ENCODE measurements at places on chromosomes 5 and 9.

DNA sequence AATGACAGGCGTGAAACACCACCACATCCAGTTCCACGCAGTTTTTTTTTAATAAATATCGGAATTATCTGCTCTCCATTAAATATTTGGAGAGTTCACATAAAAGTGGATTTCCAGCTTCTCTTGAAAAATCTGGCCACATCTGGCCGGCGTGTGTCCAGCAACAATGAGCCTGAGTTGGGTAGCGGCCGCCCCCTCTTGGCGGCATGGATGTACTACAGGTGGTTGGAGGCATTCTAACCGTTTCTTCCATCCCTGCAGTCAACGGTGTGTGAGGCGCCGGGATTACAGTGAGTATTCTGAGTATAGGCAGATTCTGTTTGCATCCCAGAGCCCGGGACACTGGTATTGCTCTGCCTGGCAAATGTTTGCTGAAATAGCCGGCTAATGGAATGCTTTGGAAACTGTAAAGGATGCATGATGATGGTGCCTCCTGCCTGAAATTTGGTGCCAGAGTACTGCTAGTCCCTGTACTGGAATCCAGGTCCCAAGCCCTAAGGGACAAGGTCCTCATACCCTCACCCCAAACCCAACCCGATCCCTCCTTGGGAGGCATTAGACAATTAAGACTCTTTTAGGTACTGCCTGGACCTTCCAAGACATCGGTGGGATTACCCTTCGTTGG, 13.6 kb upstream of the GM2A start:
- no peak for DNase-seq

GRCh38 chr5:160439205-160439600, 17.5 kb downstream of the PTTG1 start:
- DNase-seq = peak; percentile 90

- DNase-seq = no peak
These were observed 125.1 kb upstream of the CLINT1 start for GRCh38 chr5:157983906-157984551.

DNA sequence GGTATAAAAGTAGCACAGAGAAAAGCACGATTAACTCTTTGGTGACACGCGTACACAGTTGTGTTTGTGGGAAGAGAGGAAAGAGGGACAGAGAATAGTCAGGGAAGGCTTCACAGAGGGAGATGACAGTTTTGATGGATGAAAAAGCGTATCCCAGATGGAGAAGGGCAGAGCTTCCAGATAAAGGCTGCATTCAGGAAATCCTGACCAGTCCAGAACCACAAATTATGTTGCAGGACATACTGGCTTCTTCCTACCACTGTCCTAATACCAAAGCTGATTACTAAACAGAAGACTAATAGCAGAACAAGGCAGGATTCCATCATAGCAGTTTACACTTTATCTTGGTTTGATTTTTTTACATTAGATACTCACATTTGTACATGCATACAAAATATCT, 34.5 kb downstream of the SLC31A2 start:
- no peak for DNase-seq

DNA sequence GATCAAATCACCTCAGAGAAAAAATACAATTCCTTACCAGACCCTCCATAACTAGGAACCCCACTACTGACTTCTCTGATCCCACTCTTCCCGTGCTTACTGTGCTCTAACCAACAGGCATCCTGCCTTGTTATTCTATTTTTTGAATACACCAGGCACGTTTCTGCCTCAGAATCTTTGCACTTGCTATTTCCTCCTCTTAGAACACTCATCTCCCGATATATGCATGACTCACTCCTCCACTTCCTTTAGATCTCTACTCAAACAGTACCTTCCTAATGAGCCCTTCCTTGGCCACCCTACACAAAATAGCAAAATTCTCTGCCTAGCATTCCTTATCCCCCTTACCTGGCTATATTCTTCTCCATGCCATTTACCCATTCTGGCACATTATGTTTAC, 43.9 kb downstream of the MAPKAP1 start:
- DNase-seq = no peak

- DNase-seq = no peak
These were observed 75.8 kb downstream of the INIP start for GRCh38 chr9:112642126-112642525.

DNA sequence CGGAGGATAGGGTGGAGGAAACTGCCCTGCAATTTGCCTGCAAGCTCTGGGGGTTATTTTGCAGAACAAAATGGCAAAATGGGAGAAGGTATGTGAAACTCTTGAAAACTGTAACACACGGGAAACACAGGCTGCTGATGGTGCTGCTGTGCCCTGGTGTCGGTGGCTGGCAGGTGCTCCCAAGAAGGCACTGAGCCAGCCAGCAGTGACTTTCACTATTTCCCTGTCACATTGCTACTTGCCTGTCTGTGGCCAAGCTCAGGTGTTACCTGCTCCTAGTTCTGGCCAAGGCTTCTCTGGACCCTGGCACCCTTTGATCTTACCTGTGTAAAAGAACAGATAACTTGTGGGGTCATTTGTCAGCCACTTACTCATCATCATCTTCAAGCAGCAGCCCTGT, 102.2 kb downstream of the CMYA5 start:
- DNase-seq = no peak

Measured in stimulated activated effector memory CD8-positive, alpha-beta T cell treated with anti-CD3 and anti-CD28 coated beads, Interleukin-12 subunit alpha, Interleukin-12 subunit beta, amount 100 ng/mL, for 72 hours (primary cell).